Stimulated activated CD4-positive, alpha-beta T cell treated with anti-CD3 and anti-CD28 coated beads, Interleukin-12 subunit alpha, Interleukin-12 subunit beta, amount 100 ng/mL, for 24 hours (primary cell): ENCODE measurements at places on chromosomes 2 and 18.

- no peak for DNase-seq
Observed at GRCh38 chr2:11196246-11196645, 41.0 kb downstream of the SLC66A3 start.

DNA sequence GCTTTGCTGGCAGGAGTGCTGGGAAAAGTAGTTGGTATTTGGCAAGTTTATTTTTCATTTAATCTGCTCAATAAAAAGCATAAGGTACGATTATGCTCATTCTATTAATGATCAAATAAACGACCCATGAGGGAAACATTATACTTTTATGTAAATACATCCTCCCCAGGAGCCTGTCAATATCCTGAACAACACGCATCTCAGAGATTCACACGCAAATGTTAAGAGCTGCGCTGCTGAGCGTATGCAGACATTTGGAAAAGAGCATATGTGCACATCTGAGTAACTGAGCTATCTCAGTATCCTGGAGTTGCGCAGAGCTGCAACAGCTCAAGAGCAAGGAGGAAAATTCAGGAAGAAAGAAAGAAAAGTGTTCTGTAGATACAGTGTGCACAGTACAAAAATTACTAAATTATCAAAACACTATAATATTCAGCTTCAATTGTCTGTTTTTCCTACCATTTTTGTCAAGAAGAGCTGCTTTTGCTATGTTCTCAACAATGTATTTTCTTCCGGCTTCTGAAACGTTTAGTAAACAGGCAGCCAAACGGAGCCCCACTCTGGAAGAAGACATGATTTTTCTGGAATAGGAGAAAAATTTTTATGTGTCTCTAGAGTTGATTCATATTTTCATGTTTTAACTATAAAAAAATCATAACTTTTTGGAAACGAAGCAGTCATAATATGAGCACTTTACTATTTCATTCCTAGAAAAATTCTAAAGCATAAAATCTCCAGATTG lies 2.4 kb downstream of the FTCDNL1 start:
- DNase-seq: no peak

- DNase-seq: no peak
Observed at GRCh38 chr2:20963867-20964266, 80.0 kb downstream of the APOB start.

- no peak for DNase-seq
Observed at GRCh38 chr2:8238521-8239230, 443.2 kb upstream of the ID2 start.

GRCh38 chr2:8486141-8486540 lies 195.7 kb upstream of the ID2 start:
- no peak for DNase-seq

DNA sequence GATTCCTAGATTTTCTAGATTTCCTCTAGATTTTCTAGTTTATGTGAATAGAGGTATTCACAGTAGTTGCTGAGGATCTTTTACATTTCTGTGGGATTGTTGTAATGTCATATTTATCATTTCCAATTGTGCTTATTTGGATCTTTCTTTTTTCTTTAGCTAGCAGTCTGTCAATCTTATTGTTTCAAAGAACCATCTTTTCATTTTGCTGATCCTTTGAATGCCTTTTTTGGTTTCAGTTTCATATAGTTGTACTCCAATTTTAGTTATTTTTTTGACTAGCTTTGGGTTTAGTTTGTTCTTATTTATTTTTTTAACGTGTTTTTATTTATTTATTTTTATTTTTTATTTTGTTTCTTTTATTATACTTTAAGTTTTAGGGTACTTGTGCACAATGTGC lies 24.5 kb downstream of the CLIP4 start:
- DNase-seq: no peak

DNA sequence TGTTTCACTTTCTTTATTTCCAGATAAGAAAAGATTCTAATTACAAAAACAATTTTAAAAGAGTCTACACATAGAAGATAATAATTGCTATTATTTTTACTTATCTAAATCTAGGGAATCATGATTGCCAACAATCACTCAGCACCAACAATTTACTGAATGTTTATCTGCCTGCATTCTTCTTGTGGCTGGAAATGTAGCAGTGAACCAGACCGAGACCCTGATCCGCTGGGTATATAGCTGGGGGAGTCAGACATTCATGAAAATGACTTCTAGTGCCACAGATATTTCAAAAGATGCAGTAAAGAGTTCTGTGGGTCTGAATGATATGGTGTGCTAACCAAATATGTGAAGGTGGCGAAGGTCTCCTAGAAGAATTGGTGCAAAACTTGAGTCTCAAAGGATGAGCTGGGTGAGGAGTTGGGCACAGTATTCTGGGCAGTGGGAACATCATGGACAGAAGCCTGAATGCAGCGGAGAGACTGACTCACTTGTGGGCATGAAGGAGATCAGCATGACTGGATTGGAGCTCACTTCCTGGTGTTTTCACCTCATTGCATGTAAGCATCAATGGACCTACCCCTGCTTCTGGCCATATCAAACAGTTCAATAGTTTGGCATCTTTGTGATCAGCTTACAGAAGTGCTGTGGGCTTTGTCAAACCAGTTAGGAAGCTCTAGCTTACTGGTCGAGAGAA lies 26.1 kb upstream of the FN1 start:
- no peak for DNase-seq

- DNase-seq: peak; percentile 58
Observed at GRCh38 chr2:85826990-85827878, 61.6 kb downstream of the ST3GAL5 start.

DNA sequence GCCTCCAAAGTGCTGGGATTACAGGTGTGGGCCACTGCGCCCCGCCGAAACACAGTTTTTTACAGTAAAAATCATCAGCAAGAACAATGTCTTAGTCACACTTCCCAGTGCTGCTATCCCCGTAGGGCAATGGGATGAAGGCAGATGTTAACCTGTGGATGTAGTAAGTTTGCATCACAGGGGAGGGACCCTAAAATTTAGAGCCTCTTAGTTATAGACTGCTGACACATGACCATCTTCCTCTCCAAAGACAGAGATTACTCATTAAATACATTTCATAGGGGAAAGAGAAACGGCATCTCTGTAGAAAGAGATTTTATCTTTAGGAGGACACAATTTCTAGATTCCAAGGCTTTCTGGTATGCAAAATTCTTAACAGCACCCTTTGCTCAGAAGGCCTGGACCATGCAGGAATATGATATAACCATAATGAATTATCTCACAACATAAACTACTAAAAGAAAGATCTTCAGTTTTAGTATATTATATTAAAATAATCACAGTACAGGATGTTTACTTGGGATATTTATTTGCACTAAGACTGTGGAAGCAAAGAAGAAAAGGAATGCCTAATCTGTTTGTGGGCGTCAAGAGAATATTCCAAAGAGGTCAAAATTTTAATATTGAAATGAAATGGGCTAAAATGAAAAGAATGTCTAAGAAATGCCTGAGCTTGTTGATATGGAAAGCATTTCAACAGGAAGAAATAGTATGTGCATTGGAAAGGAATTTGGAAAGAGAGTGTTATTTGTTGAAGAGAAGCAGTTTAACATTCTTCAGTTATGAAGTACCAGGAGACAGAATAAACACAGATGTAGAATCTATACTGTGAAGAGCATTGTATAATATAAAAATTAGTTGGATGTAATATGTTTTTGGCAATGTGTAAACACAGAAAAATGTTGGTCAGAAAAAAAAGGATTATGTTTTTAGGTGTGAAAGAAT lies 1228.3 kb upstream of the CHAC2 start:
- no peak for DNase-seq

DNA sequence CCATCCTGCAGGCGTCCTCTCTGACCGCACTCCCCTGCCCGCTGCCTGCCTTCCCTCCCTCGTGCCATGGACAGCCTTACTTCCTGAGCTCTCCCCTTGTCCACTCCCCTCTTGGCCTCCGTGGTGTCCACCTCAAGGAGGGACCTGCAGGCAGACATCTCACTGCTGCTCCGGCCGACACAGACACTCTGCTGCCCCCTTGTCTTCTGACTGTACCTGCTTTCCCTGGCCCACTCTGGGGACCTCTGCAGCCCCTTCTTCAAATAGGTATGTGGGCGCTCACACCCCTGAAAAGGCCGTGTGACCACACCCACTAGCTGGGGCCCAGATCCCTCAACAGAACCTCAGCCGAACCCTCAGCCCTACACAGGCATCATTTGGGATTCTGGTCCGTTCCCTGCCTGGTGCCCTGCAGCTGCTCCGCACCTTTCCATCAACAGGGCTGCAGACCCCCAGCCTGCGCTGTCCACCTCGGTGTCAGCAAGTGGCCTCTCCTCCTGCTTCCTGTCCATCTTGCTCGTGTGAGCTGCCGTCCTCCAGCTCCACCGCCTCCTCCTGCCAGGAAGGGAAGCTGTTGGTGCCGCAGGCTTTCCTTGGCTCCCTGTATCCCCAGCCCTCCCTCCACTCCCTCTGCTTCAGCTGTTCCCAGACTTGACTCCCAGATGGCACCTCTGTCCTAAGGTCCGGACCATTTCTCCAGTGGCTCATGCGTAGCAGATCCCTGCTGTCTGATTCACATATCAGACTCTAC lies 94.1 kb downstream of the KLHL29 start:
- no peak for DNase-seq

GRCh38 chr2:163602196-163602595 lies 133.6 kb downstream of the FIGN start:
- no peak for DNase-seq

- DNase-seq: no peak
Observed at GRCh38 chr2:103462712-103463111, 700.9 kb downstream of the TMEM182 start.

- no peak for DNase-seq
Observed at GRCh38 chr18:77127769-77128671, 4.6 kb downstream of the MBP start.

DNA sequence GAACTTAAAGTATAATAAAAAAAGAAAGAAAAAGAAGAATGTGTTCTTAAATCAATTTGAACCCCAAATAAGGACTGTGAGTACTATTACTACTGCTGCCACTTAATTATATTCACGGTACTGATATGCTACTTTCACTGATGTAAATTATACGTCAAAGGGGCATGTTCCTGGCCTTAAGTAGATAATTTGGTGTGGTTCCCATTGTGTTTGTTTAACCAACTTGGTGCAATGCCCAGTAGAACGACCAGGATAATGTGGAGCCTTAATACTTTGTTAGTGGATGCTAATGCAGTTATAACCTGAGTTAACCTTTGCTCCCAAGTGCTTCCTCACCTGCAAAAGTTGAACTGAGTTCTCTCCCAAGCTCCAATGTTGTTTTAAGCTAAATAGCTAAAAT lies 142.0 kb downstream of the NR4A2 start:
- no peak for DNase-seq

GRCh38 chr2:227454323-227454860 lies 17.6 kb upstream of the AGFG1 start:
- DNase-seq: no peak

DNA sequence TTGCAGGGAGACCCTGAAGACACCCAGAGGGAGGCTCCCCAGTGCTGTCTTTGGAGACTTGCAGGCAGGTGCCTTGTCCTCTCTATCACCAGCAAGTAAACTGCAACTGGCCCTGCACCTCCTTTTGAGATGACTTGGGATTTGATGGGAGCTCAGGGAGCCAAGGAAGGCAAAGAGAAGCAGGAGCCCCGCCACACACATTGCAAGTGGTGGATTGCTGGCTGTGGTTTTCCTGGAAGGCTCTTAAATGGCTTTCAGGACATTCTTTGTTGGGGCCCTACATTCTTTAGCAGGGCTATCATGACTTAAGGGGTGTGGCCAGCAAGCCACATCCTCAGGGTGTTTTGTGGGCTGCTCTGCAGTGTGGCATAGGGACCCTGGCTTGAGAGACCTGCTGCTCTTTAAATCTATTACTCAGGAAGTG lies 39.9 kb upstream of the CDC42EP3 start:
- DNase-seq: no peak

DNA sequence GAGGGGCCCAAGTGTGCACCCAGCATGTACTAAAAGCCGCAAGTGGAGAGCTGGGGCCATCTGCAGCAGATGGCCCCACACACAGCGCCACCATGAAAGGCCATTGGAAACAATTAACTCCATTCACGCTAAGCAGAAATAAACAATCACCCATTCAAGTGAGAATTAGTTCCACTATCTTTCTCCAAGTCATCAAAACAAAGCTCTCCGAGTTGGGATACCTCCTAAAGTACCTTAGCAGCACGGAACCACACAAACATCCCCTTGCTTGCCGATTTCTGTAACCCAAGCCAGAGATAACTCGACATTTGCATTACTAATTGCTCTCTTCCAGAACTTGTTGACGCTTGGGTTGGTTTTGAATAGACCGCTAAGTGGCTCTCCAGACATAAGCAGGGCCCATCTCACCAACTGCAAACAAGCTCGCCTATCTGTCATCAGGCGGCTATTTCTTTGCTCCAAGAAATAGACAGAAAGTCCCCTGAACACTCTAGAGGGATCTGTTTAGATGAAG lies 840.6 kb upstream of the SALL3 start:
- DNase-seq: no peak

- DNase-seq: no peak
Observed at GRCh38 chr2:44267796-44268648, 7.3 kb upstream of the SLC3A1 start.

DNA sequence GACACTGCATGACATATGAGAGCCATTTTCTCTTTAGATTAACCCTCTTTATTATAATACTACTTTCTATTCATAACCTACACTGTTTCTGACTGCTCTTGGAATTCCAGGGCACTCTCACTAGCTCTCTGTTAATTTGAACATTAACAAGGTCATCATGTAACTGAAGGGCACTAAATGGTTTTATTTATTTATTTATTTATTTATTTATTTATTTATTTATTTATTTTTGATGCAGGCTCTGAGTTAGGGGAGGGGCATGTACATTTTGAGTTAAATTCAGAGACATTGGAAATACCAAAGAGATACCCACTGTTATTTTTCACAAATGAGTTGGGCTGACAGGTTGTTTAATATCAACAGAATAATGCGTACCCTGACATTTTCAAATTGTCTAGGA lies 1038.7 kb upstream of the NRXN1 start:
- DNase-seq: no peak

DNA sequence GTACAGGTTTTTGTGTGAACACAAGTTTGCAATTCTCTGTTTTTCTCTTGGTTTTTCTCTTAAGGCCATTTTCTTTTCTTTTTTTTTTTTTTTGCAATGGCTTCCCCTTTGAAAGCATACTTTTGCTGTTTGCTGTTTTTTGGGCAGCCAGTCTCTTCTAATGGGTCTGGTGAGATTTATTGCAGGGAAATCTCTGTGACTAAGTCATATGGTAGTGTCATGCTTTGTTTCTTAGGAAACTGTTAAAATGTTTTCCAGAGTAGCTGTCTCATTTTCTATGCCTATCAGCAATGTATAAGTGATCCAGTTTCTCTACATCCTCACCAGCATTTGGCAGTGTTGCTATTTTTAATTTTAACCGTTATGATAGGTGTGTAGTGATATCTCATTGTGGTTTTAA lies 27.9 kb upstream of the CDCA7 start:
- no peak for DNase-seq

GRCh38 chr18:44458777-44459176 lies 221.9 kb upstream of the SETBP1 start:
- no peak for DNase-seq

GRCh38 chr2:113105047-113105785 lies 22.2 kb upstream of the IL1RN start:
- no peak for DNase-seq
